Mesendoderm (in vitro differentiated cells): ENCODE measurements at places on chromosomes 7 and 10.

GRCh38 chr7:155917836-155918430 lies 105.7 kb upstream of the SHH start:
- no peak for DNase-seq
- no peak overlapping the region for H3K4me3 ChIP-seq
- no peaks in the 10 kb centered on the region for H3K4me1 ChIP-seq
- H3K27ac ChIP-seq, result no peak overlapping the region
- no peaks in the 10 kb centered on the region for H3K36me3 ChIP-seq

- no peaks in the 10 kb centered on the region for H3K36me3 ChIP-seq
- no peak overlapping the region for H3K4me3 ChIP-seq
- no peaks in the 10 kb centered on the region for H3K4me1 ChIP-seq
- H3K27ac ChIP-seq, result no peak overlapping the region
These were observed 38.7 kb downstream of the FAM241B start for GRCh38 chr10:69668721-69669120.

DNA sequence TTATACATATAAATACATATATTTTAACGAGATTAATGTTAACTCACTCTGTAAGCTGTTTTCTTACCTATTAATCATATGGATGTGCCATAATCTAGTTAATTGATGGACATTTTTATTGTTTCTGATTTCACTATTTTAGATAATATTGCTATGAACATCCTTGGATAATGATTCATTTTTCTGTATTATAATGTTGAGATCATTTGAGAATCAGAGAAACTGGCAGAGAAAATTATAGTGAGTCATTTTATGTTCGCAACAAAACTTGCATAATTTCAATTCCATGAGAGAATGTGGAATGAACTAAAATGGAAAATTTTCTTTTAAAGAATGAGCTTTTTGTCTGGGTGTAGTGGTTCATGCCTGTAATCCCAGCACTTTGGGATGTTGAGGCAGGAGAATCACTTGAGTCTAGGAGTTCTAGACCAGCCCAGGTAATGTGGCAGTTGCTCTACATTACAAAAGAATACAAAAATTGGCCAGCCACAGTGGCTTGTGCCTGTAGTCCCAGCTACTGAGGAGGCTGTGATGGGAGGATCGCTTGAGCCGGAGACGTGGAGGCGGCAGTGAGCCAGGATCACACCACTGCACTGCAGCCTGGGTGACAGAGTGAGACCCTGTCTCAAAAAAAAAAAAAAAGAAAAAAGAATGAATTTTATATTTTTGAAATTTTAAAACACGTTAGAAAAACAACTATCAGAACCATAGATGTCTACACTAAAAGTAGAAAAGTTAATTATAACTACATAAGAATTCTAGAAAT lies 40.5 kb downstream of the PAPSS2 start:
- no peak for DNase-seq
- H3K27ac ChIP-seq, result no peak overlapping the region
- H3K27me3 ChIP-seq, result no peaks in the 10 kb centered on the region
- no peak overlapping the region for H3K4me3 ChIP-seq
- H3K4me1 ChIP-seq, result no peaks in the 10 kb centered on the region

- H3K4me1 ChIP-seq, result no peaks in the 10 kb centered on the region
- no peaks in the 10 kb centered on the region for H3K36me3 ChIP-seq
- H3K4me3 ChIP-seq, result no peak overlapping the region
- H3K27ac ChIP-seq, result no peak overlapping the region
- no peaks in the 10 kb centered on the region for H3K27me3 ChIP-seq
- no peak for DNase-seq
These were observed 49.4 kb downstream of the TRIL start for GRCh38 chr7:28908775-28909174.

- H3K36me3 ChIP-seq, result peaks cover 2% of the 10 kb centered on the region
- H3K4me1 ChIP-seq, result peaks cover 2% of the 10 kb centered on the region
- H3K27ac ChIP-seq, result no peak within 1 kb of the TSS
These were observed at the start of gene GRB10 for GRCh38 chr7:50782375-50783208. Gene GRB10 (minus strand): TSS chr7:50782896. CDS start chr7:50732322, 50,574 bp downstream.
